HEK293T (cell line): ENCODE measurements at places on chromosomes 2 and 18.

- no peak for DNase-seq
These were observed 113.1 kb upstream of the RAB12 start for GRCh38 chr18:8496186-8496585.

DNA sequence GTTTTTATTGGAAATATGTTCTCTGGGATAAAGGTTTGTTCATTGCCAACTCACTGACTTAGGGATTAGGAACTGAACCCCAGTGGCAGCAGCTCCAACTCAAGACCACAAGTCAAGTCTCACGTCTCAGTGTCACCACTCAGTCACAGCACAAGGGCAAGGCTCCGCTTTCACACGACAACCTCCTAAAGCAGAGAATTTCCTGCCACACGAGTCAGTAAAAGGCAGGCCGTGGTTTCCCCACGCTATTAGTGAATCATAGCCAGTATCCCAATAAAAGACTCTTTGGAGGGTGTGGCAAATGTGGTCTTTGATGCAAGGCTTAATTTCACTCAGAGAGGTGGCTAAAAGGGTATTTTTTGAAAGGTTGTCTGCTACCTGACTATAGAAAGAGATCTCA is 57.6 kb downstream of the PIEZO2 start:
- no peak for DNase-seq

- no peak for DNase-seq
These were observed 1.2 kb upstream of the ATF2 start for GRCh38 chr2:175169191-175169590.

DNA sequence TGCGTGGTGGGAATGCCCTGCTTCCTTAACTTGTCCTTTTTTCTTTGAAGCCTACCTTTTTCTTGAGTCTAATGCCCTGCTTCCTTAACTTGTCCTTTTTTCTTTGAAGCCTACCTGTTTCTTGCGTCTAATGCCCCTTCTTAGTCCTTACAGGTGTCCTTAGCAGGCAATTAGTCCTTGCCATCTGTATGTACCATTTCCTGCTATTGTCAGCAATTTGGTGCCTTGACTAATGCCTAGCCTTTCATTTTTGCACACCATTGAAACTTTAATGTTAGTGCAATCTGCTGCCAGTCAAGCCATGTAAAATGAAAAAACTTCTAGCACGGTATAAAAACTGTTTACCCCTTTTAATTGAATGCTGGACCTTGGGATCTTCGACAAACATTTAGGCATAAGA is 4.3 kb downstream of the KDM3A start:
- DNase-seq: no peak

- no peak for DNase-seq
These were observed 24.6 kb upstream of the SCG2 start for GRCh38 chr2:223626716-223627115.
